ENCODE measurements at places on chromosomes 1 and 21.

- no peak for DNase-seq
These were observed 382.0 kb downstream of the NUF2 start for GRCh38 chr1:163703794-163704193.

DNA sequence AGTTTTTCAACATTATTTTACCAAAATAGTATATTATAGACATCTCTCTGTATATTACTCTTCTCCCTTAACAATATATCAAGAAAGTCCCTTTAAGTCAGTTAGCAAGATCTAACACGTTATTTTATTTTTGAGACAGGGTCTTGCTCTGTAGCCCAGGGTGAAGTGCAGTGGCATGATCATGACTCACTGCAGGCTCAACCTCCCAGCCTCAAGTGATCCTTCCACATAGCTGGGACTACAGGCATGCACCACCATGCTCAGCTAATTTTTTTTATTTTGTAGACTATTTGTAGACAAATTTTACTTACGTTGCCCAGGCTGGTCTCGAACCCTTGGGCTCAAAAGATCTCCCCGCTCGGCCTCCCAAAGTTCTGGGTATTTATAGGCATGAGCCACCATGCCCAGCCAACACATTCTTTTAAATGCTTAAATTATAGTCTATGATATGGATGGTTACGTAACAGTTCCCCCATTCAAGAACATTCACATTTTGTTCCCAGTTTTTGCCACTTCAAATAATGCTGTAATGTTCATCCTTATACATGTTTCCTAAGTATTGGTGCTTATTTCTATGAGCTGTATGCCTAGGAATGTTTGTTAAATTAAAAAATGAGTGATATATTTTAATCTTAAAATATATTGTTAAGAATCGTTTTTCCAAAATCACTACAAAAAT lies 70.4 kb downstream of the TUT4 start:
- DNase-seq: no peak

- no peak for DNase-seq
These were observed 86.4 kb downstream of the KCNK1 start for GRCh38 chr1:233700338-233700737.

- peak; percentile 59 for DNase-seq
These were observed 191.0 kb downstream of the TPR start for GRCh38 chr1:186183970-186184628.

GRCh38 chr1:86641318-86641717 lies 63.1 kb upstream of the SH3GLB1 start:
- no peak for DNase-seq

GRCh38 chr1:193190096-193190744 lies 3.8 kb upstream of the B3GALT2 start:
- DNase-seq: peak; percentile 44

DNA sequence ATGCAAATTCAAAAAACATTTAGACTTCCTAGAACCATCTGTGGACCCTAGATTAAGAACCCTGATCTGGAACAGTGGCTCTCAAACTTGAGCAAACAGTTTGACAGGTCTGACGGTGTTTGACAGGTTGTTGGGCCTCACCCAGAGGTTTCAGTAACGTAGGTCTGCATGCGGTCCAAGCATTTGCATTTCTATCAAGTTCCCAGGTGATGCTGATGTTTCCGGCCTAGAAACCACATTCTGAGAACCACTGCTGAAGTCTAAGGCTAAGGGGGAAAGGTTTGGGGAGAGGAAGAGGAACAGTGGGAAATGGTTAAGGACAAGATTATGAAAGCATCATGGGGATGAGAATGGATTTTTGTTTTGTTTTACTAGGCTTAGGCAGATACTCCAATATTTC lies 48.6 kb downstream of the MDM4 start:
- no peak for DNase-seq

DNA sequence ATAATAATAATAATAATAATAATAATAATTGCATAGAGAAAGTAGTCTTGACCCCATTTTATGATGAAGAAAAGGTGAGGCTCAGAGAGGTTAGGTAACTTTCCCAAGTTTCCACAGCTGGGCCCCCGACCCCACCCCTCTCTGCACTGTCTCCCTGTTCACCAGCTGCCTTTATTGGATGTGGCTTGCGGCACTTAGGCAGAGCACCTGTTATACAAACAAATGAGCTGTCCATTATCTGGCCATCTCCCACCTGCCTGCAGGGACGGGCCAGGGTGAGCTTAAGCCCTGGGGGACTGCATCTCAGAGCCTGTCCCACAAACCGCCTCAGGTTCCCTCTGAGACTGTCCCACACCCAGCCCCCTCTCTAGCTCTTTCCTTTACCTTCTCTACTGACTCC lies 10.1 kb upstream of the EFNA1 start:
- no peak for DNase-seq

GRCh38 chr1:225736437-225737098 lies 41.1 kb upstream of the SRP9 start:
- DNase-seq: peak; percentile 33

GRCh38 chr1:87799451-87799850 lies 470.8 kb downstream of the LMO4 start:
- DNase-seq: no peak

DNA sequence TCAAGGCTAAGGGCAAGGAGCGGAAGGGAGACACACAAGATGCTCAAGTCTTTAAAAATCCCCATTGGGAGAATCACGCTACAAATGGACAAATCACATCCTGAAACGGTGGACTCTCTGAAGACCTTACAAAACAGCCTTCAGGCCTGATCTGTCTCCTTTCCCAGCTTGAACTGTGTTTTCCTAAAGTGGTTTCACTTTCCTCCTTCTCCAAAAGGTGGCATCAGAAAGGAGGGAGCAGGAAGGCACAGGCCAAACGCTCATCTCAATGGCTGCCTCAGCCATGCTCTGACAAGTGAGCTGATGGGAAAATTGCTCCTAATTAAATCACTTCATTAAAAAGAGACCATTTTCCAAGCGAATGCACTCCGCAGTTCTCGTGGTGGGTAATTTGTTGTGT lies 47.7 kb downstream of the UTP25 start:
- peak; percentile 70 for DNase-seq

- peak; percentile 84 for DNase-seq
These were observed 708 bp downstream of the CDA start for GRCh38 chr1:20589331-20590278.

- DNase-seq: no peak
These were observed 73.2 kb downstream of the DISC1 start for GRCh38 chr1:231699784-231700183.

DNA sequence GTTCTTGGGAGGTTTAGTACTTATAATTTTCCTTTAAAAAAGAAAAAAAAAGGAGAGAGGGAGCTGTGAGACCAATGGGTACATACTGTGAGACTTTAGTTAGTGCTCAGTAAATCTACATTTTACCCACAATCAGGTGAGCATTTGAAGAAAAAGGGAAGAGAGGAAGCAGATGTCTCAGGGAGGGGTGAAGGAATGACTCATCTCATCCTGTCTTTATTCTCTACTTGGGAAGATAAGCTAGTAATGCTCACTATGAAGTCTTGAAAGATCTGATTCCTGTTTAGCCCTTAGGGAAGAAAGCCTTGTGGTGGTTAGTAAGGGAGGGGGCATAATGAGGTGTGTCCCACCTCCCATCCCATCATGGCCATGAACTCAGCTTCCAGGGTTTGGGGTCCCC lies 112.6 kb downstream of the PLD5 start:
- DNase-seq: no peak

- DNase-seq: peak; percentile 51
These were observed 314 bp downstream of the DPH5 start for GRCh38 chr1:101025283-101025656.

- DNase-seq: no peak
These were observed 12.6 kb downstream of the LRIF1 start for GRCh38 chr1:110951161-110951560.

- no peak for DNase-seq
These were observed 283.4 kb downstream of the TTLL7 start for GRCh38 chr1:83715550-83715949.

GRCh38 chr21:29557200-29557599 lies 258.5 kb downstream of the BACH1 start:
- DNase-seq: no peak

DNA sequence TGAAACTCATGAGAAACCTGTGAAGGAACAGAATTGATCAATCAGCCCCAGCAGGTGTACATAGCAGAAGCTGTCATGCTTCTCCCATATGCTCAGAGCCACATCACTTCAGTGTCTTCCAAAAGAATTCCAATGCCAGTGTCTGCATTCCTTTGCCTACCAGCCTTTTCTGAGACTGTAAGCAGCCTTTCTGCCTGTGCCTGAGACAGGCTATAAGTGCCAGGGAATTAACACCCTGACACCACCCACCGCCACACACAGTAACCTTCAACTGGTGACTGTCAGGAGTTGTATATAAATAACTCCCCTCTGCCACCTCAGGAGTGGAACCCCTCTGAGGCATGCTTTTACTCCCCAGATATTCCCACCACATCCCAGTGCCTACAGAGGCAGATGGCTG lies 38.1 kb upstream of the SLAMF9 start:
- DNase-seq: peak; percentile 9

- DNase-seq: no peak
These were observed 64.7 kb upstream of the NGF start for GRCh38 chr1:115402753-115403184.

- no peak for DNase-seq
These were observed 14.6 kb downstream of the SON start for GRCh38 chr21:33557447-33557846.

DNA sequence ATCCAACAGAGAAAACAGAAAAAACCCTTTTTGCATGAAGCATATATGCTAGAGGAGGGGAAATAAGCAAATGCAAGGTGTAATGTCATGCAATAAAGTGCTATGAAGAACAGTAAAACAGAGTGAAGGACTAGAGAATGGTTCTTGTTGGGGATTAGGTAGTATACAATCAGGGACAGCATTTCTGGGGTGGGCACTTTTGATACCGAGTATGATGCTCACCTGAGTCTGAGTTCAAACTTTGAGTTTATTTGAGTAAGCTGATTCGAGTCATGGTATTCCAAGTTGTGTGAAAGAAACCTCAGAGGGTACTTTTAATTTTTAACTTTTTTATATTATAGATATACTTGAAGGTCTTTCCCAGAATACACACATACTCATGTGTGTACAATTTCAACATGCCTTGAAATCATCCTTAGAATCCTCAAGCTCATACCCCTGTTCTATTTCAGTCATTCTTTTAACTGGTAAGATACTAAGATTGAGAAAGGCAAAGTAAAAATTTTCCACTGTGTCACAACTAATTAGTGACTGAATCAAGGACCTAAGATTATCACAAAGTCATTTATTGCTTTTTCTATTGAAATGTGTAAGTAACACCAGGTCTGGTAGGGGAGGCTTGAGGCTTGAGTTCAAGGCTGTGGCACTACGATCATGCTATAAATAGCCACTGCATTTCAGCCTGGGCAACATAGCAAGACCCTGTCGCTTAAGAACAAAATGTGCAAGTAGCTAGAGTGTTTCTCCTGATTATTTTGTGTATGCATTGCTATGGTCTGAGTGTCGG lies 12.1 kb downstream of the LRRC8B start:
- DNase-seq: no peak

GRCh38 chr1:71037829-71038620 lies 9.6 kb downstream of the PTGER3 start:
- no peak for DNase-seq

- DNase-seq: peak; percentile 55
These were observed 79.6 kb upstream of the AK4 start for GRCh38 chr1:65068202-65069010.

- no peak for DNase-seq
These were observed 37.4 kb downstream of the PTP4A2 start for GRCh38 chr1:31900790-31901189.

DNA sequence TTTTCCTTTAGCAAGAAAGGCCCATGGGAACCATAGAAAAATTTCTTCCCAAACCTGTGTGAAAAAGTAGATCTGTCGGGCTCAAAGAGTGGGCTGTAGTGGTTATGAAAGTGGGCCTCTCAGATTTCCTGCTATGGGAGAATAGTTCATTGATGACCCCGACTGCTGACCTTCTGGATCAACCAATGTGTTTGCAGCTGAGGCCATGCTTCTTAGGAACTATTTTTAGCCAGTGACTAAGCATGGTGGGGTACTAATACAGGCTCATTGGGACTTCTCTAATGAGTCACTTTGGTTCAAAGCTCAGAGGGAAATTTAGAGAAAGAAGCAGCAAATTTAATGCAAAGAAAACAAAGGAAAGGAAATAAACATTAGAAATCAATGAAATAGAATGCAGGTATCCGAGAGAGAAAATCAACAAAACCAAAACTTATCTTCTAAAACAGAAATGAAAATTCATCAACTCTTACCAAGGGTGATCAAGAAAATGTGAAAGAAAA lies 12.6 kb upstream of the PSMA5 start:
- peak; percentile 95 for DNase-seq

GRCh38 chr1:53112271-53112774 lies 30.1 kb downstream of the SLC1A7 start:
- peak; percentile 87 for DNase-seq

DNA sequence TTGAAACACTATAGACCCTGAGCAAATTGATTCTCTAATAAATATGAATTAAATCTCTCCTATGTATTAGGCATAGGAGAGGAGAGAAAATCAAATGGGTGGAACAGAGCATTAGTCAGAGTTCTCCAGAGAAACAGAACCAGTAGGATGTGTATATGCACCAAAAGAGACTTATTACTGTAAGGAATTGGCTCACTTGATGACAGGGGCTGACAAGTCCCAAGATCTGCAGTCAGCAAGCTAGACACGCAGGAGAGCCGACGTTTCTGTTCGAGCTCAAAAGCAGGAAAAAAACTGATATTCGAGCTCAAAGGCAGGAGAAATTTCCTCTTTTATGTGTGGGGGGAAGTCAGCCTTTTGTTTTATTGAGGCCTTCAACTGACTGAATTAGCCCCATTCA lies 259.2 kb upstream of the KAZN start:
- DNase-seq: peak; percentile 17

DNA sequence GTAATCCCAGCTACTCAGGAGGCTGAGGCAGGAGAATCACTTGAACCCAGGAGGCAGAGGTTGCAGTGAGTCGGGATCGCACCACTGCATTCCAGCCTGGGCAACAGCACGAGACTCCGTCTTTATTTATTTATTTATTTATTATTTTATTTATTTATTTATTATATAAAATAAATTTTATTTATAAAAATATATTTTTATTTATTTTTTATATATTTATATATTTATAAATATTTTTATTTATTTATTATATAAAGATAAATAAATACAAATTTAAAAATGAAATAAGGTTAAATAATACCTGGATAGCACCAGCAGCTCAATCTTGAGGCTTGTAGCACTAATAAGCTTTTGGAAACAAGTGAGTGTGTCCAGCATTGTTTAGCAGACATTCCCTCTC lies 40.9 kb upstream of the SIM2 start:
- no peak for DNase-seq

GRCh38 chr1:179510038-179510437 lies 65.7 kb downstream of the NPHS2 start:
- DNase-seq: no peak

- no peak for DNase-seq
These were observed 55.2 kb downstream of the SASS6 start for GRCh38 chr1:100077531-100077930.

Data from GM23248 (cell line).